RPMI7951 (cell line): ENCODE measurements at places on chromosomes 5 and 9. TPM values are rescaled to one million over a fixed set of nuclear protein-coding genes. Genes with fewer than 3 reads are reported as not detected.

DNA sequence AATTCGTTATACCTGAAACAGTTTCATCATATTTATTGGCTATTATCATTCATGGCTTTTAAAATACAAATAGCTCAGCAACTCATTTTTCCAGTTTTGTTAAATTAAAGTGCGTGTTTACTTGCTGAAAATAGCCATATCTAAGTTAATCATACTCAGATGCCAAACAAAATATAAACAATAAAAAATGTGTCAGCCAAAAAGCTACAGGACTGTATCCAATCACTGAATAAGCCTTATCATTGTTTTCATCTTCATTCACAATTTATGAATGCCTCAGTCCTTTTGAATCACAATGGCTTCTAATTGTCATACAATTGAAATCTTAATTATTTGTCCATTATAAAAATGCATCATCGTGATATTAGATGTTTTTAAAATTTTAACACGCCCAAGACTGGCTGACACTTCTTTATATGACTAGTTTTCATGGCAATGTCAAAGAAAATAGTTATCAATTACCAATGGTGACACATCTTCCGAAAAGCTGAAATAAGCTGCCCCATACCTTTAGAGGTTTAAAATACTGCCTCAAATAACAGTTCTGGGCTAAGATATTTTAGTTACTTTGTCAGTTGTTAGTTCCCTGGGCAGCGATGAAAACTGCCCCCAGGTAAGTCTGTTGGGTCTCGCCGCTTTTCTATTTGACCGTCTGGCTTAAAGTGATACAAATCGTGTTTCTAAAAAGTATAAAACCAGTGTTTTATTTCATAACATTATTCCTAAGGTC, 1.8 kb downstream of the NFIB start:
- DNase-seq: no peak

DNA sequence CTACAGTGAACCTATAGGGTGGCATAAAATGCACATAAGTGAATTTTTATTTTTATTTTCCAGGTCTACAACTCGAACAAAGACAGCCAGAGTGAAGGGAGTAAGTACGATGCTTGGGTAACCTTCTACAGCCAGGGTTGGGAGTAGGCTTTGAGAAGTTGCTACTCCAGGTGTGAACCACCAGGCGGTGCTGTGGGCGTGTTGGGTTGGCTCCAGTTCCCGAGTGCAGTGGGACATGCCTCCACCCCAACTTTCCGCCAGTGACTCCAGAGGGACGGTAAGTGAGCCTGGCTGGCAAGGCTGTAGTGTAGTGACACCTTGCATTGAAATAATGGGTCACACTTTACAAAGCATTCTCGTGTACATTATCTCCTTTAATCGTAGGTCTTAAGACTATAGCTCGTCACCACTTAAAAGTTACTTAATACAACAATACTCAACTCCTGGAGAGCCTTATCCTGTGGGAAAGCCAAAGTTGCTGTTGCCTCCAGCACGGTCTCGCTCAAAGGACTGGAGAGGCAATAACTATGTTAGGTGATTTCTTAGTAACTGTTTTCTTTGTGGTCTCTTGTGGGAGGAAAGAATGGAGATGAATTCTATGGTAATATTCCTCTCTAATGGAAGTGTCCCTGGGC, 244.0 kb downstream of the ARHGAP26 start:
- DNase-seq: no peak

DNA sequence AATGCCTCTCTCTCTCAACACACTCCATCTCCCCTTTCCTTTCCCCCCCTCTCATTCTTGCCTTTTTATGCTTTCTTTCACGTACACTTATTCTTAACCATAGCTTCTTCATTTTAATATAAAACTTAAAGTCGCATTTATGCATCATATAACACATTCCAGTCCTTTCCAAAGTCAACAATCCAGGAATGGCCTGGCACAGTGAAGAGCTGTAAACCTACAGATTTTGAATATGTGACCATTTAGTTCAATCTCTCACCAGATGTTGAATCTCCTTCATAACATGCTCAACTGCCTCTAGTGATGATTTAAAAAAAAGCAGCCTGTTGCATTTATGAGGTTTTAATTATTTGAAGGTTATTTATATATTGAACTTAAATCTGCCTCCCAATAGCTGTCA, 186.2 kb upstream of the GRAMD2B start:
- no peak for DNase-seq

DNA sequence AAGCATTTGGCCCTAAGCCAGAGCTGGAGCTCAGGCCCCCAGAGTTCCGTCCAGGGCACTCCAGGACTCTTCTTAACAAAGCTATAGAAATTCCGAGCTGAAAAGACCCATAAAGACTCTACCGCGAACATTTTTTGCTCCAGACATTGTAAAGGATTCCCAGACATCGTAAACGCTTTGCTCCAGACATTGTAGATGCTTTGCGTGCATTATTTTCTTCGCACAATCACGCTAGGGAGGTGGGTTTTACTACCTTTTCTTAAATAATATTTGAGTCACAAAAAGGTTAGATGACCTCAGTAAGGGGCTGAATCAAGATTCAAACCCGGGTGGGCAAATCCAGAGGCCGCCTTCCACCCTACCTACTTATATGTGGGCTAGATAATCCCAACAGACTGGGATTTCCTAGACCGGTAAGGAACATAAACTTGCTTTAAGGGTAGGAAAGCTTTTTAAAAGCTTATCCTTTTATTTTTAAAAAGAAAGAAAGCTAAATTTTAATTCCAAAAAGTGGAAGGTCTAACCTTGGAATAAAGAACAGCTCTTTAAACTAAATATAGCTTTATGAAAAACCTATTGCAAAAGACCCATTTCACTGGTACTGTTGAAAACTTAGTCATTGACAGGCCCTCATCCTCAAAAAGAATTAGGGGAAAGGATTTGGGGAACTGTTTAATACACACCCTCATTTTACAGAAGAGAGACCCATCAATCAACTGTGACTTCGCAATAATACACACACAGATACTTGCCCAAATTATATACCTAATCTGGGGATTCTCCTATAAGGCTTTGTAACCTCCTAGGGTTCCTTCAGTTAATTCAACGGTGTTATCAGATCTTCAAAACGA, 822 bp upstream of the TNIP1 start:
- DNase-seq: no peak

DNA sequence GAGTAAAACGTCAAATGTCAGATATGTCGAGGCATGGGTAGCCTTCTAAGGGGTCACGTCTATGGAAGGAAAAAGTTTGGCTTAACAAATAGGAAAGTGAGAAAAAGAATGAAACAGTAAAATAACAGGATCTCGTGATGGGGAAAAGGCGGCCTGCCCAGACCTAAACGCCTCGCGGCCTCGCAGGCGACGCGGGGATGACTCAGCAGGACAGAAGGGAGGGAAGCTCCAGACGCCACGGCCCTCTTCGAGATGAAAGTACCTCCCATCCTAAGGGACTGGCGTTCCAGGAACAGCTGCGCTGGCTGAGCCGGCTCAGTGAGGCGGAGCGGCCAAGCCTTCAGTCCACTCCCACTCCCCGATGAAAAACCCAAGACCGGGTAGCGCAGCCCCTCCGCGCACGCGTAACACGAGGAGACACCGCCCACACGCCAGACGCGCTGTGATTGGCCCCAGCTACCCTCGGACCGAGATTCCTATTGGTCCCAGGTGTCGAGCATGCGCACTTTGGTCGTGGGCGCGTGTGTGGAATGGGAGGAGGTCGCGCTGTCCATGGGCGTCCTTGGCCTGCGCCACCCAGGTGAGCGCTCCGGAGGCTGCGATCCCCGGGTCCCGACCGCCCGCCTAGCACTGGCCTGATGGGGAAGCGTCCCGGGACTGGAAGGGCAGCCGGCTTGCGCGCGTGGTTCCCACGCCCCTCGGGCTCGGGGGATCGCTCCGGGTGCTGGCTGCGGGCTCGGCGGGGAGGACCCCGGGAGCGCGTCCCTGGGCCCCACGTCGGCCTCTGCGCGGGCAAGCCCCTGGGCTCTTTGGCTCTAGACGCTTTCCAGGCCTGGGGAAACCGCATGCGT, 588.5 kb downstream of the MTRR start:
- no peak for DNase-seq

DNA sequence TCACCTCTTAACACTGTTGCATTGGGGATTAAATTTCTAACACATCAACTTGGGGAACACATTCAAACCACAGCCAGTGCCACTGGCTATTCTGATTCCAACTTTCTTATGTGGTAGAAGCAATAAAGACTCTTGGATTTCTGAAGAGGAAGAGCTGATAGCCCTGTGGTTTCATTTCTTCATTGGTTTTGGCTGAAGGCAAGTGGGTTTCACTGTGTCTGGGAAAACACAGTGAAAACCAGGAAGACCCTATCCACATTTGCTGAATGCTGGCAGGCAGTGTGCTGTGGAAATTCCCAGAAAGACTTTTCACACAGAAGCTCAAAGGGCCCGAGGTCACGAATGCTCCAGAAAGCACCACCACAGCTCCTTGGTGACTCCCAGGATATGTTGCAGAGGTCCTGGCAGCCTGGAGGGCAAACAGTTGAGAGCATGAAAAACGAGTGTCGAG, 67.1 kb downstream of the DAPK1 start:
- DNase-seq: peak; percentile 27

GRCh38 chr9:116027951-116028350, 125.6 kb upstream of the PAPPA start:
- no peak for DNase-seq

DNA sequence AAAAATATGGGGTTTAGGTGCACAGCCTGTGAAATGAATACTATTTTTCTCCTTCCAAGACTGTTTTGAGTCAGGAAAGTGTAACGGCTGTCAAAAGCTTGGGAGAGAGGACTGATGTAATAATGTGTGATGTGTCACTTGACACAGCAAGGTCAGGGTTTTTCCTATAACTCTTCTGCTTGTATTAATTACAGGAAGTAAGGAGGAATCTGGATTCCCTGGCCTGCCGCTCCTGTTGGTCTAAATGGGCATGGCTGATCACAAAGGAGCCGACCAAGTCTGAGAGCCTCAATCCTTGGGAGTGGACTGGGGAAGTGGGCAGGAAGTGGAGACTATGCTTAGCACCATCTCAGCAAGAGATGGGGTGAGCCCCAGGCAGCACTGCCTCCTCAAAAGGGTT, 16.7 kb upstream of the SLC28A3 start:
- DNase-seq: no peak

- no peak for DNase-seq
These were observed 71.4 kb downstream of the ARHGEF37 start for GRCh38 chr5:149652697-149653096.

Gene FSD1L
- total RNA-seq: 6.0 and 7.2 TPM in 2 replicates
